ENCODE measurements at places on chromosomes 12 and 14.

DNA sequence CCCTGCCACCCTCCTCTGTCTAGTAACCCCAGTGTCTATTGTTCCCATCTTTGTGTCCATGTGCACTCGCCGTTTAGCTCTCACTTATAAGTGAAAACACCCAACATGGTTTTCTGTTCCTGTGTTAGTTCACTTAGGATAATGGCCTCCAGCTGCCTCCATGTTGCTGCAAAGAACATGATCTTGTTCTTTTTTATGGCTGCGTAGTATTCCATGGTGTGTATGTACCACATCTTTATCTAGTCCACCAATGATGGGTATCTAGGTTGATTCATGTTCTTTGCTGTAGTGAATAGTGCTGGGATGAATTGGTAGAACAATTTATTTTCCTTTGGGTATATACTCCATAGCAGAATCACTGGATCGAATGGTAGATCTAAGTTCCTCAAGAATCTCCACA is 51.0 kb upstream of the RFLNA start:
- DNase-seq, result no peak

GRCh38 chr12:95877622-95878021 is 18.9 kb downstream of the SNRPF start:
- no peak for DNase-seq

DNA sequence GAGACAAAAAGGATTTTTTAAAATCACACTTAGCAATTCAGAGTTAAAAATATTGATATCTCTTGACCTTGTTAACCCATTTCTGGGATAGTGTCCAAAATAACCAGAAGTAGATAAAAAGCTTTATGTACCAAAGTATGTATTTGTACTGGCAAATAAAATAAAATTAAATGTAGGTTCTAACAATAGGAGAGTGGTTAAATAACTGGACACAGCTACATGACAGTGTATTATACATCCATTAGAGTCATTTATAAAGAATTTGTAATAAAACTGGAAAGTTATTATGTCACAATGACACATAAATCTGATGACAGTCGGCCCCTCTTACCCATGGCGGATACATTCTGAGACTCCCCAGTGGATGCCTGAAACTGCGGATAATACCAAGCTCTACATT is 34.0 kb downstream of the BMAL2 start:
- no peak for DNase-seq

- DNase-seq, result no peak
These were observed 855 bp downstream of the MNAT1 start for GRCh38 chr14:60735416-60735815.

- no peak for DNase-seq
These were observed 167.6 kb downstream of the NAV3 start for GRCh38 chr12:77998236-77998786.

All from retinal pigment epithelial cell (primary cell).